GM10248 (cell line): ENCODE measurements at places on chromosomes 4 and X.

DNA sequence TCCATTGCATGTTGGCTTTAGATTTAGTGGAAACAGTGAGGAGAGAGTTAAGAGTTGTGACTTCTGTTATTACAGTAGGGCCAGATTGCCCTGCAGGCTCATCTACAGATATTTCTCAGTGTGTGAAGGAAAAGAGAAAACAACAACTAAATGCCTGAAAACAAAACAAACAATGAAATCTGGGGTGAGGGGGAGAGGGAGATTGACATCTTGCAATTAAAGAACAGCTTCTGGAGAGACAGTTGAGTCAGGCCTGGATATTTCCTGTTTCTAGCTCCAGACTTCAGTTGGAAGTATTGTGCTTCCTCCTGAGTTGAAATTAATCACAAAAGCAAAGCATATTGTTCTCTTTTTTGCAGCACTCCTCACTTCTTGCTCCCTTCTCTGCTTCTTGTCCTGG is 108.3 kb upstream of the SCML1 start:
- no peak for DNase-seq

- no peak for DNase-seq
Measured at GRCh38 chr4:81304871-81305270, 89.8 kb upstream of the PRKG2 start.

- no peak for DNase-seq
Measured at GRCh38 chr4:72858328-72858727, 211.2 kb downstream of the COX18 start.

DNA sequence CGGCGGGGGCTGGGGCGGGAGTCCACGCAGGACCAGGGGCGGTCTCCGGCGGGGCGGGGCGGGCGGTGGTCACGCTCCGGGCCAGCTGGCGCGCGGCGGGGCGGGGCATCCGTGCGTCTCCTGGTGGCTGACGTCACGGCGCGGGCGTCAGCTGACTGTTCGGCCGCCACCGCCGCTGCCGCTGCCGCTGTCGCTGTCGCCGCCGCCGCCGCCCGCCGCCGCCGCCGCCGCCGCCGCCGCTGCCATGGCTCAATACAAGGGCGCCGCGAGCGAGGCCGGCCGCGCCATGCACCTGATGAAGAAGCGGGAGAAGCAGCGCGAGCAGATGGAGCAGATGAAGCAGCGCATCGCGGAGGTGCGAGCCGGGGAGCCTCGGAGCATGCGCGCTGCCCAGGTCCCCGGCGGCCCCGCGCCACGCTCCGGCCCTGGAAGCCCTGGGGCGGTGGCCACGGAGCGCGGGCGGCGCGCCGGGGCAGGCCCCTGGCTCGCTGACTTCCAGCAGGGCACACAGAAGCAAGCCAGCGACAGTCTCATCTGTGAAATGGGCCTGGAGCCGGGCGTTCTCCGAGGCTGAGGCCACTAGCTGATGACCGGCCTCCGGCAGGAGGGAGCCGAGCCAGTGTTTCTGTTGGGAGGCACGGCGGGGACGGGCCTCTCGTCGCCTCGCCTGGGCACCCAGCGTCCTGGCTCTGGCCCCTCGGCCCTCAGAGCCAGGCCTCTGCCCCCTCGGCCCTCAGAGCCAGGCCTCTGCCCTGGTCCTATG is at the start of gene FAM50A:
TSS of gene FAM50A (plus strand) at position 150 of the 763 bp plus-strand sequence. CDS start at position 245, 95 bp downstream.
- peak; percentile 87 for DNase-seq

DNA sequence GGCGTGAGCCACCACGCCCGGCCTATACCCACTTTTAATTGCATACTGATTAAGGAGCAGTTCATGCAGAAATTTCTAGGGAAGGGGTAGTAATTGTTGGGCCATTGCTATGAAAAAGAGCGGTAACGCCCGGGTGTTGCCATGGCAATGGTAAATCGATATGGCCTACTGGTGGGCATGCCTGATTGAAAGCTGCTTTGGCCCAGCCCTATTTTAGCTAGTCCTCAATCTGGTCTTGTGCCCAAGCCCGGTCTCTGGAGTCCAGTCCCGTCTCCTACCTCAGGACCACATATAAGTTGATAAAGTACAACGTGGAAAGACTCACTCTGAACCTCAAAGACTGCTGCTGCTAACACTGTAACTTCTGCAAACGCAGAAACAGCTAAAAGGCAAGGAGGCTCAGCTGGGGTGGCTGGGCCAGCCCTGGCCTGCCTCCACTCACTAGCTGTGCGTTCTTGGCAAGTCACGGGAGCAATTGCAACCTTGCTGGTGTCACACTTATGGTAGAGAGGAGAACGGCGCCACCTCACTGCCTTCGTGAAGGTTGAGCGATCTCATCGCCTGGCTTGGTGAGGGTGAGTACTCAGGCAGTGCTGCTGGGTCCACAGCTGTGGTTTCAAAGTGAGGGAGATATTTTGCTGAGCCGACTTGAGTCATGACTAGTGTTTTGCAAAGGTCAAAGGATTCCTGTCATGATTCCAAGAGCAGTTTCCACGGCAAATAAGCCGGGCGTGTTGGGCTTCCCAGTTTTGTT is 57.0 kb upstream of the GRPEL1 start:
- DNase-seq: no peak

- no peak for DNase-seq
Measured at GRCh38 chr4:139599594-139600374, 43.8 kb upstream of the SETD7 start.

DNA sequence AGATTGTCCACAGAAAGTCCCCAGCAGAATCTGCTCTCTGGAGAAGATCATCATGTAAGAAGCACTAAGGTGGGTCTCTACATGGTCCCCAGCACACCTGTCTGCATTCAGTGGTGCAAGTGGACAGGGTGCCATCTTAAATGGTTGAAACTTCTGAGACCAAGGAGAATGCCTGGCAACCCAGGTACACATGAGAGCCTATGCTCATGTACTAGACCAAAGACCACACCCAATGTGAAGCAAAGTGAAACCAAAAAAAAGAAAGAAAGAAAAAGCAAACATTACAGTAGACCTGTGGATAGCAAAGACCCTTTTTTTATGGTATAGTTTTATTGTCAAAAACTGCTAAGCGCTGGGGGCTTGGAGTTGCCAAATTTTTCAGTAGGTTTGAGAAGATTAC is 15.0 kb downstream of the CD40LG start:
- no peak for DNase-seq

DNA sequence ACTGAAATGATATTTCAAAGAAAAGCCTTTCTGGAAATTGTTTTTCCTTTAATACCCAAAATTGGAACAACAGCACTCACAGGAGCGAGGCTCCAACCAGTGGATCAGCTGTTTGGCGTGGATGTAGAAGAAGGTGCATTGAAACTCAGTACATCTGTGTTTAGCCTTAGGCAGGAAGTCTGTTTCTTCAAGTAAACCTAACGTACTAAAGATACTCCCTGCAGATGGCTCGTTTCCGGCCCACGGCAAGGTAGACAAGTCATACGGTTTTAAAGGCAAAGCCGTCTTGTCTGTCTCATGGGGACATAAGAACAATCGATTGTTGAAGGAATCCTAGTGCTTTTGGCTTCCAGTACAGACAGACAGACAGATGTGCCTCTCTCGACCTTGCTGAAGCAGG is 50.0 kb upstream of the CLCN4 start:
- DNase-seq: no peak

DNA sequence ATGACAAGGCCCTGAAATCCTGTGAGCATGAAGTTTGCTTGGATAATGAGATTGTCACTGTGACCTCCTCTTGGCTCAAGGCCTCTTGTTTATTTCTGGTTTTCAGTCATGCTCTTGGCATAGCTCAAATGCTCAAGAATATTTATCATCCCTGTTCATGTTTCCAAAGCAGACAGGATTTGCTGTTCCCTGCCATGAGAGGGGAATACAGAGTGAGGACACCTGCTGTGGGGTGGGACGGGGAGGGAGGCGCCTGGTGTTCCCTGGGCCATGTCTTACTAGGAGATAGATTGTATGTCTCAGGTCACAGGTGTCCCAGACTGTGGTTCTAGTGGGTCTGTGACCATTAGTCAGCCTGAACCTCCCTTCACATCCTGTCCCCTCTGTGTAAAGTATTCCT is 34.9 kb upstream of the SH3RF1 start:
- DNase-seq: no peak

DNA sequence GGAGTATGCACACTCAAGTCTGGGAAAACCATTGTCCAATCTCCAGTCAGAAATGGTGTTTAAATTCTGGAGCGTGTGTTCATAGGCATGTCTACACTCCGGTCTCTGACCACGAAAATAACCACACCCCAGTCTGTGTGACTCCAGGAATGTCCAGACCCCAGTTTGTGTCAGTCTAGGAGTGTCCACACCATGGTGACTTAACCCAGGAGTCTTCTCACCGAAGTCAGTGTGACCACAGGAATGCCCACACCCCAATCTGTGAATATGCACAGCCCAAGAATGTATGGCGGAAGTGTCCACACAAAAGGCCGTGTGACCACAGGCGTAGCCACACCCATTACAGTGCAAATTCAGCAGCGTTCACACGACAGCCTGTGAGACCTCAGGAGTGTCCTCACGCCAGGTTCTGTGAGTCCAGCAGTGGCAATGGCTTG is 11.4 kb downstream of the FTSJ1 start:
- DNase-seq: no peak

- no peak for DNase-seq
Measured at GRCh38 chr4:109432203-109432602, 1.4 kb upstream of the SEC24B start.

DNA sequence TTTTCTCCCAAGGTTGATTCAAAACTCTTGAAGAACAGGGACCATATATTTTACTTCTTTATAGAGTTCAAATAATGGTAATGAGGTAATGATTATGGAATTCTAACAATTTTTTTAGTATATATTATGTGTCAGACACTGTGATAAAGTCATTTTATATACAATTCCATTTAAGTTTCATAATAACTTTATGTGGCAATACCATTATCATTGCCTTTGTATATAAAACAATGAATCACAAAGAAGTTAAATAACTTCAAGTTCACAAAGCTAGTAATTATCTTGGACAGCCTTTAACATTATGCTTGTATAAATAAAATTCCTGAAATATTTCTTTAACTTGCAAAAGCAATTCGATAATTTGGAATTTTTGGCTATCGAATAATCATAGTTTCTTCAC is 20.6 kb downstream of the MAGEC1 start:
- no peak for DNase-seq

DNA sequence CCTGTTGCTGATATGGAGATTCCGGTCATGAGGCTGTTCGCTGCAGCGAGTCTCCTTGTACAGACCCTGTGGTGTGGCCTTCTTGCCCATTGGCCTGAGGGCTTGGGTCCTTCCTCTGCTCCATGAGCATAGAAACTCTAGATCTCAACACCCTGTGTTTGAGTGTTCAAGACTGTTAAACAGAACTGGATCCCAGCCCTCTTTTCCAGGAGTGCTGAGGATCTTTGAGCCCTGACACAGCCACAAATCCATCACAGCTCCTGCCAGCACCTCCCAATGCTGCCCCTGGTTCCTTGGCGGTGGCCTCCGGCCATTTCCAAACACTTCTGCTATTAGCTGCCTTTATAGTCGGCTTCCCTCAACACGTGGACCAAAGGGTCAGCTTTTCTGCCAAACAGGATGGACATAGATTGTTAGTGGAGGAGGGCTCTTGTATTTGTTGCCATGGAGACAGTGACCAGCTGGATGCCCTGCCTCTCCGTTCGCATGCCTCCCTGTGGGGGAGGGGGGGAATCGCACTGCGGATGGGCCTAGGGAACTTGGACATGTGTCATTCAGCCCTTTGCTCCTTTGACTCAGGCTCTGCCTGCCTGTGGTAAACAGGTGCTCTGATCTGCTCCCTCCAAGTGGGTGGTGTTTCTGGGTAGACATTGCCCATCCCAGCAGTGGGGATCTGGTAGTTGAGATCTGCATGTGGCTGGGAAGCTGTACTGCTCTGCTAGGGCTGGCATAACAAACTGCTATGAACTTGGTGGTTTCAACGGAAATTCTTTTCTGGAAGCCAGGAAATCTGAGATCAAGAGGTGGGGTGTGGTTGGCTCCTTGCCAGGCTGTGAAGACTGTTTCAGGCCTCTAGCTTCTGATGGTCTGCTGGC is 6.9 kb upstream of the WDR1 start:
- no peak for DNase-seq

DNA sequence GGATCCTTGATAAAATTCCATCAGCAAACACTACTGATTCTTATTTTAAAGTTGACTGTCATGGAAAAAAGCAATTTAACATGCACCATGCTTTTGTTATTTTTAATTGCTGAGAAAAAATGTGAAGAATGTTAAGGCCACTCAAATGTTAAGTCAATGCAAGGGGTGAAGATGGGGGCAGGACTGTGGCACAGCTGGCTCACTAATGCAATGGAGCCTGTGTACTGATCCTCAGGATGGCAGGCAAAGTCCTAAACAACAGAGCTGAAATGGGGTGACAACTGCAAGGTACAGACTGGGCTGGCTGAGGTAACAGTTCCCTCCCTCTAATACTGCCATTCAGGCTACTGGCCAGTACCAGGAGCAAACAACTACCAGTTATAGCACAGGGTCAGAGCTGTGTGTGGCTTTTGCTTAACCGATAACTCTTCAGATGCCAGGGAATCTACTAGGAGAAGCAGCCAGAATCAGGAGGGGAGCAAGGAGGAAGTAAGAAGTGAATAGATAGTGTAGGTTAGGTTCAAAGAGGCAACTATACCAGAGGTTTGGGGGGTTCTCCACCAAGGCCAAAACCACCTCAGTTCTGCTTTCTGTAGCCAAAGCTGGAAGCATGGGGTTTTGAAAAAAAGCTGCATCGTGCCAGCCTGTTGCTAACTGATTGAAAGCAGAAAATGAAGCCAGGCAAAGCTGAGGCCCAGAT is 372.6 kb downstream of the OPHN1 start:
- DNase-seq: no peak
